WTC11 (cell line): ENCODE measurements at places on chromosomes 6 and 20.

GRCh38 chr6:111068866-111069234, 18.5 kb upstream of the SLC16A10 start:
- H3K27me3 ChIP-seq: no peaks in the 10 kb centered on the region
- peaks cover 8% of the 10 kb centered on the region for H3K4me1 ChIP-seq
- H3K27ac ChIP-seq: no peak overlapping the region
- H3K36me3 ChIP-seq: no peaks in the 10 kb centered on the region; the same call in 1 of the 2 replicates
- H3K4me3 ChIP-seq: no peak overlapping the region

GRCh38 chr20:58308680-58309527, 611 bp upstream of the RAB22A start:
- H3K36me3 ChIP-seq: peaks cover 15% of the 10 kb centered on the region
- no peaks in the 10 kb centered on the region for H3K27me3 ChIP-seq
- H3K4me1 ChIP-seq: peaks cover 15% of the 10 kb centered on the region
- H3K4me3 ChIP-seq: peak overlapping the region; percentile 81
- peak; percentile 58 for DNase-seq
- no peak overlapping the region for H3K27ac ChIP-seq

- no peak for DNase-seq
- H3K27ac ChIP-seq: no peak overlapping the region
- H3K27me3 ChIP-seq: no peaks in the 10 kb centered on the region; the same call in 1 of the 2 replicates
- H3K36me3 ChIP-seq: no peaks in the 10 kb centered on the region
- no peaks in the 10 kb centered on the region for H3K4me1 ChIP-seq
- H3K4me3 ChIP-seq: no peak overlapping the region
Observed at GRCh38 chr20:57910716-57911115, 200.9 kb upstream of the PMEPA1 start.

- no peak overlapping the region for H3K4me3 ChIP-seq
- H3K36me3 ChIP-seq: no peaks in the 10 kb centered on the region
- no peak overlapping the region for H3K27ac ChIP-seq
- H3K4me1 ChIP-seq: no peaks in the 10 kb centered on the region
- H3K27me3 ChIP-seq: no peaks in the 10 kb centered on the region
Observed at GRCh38 chr20:34145280-34145819, 33.3 kb upstream of the EIF2S2 start.
